Activated CD4-positive, alpha-beta memory T cell treated with anti-CD3 and anti-CD28 coated beads for 36 hours (primary cell): ENCODE measurements at places on chromosomes 12 and 14. TPM values are rescaled to one million over a fixed set of nuclear protein-coding genes. Genes with fewer than 3 reads are reported as not detected.
A peak's percentile ranks its signal among the peaks of the same experiment; 100 is the strongest.

The ADCY4 gene
- total RNA-seq = 1.6 TPM

DNA sequence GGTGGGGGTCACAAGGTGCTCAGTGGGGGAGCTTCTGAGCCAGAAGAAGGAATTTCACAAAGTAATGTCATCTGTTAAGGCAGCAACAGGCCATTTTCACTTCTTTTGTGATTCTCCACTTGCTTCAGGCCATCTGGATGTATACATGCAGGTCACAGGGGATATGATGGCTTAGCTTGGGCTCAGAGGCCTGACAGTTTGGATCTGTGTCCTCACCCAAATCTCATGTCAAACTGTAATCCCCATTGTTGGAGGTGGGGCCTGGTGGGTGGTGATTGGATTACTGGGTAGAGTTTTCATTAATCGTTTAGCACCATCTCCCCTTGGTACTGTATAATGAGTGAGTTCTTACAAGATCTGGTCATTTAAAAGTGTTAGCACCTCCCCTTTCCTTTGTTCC, 36.4 kb downstream of the TESPA1 start:
- peak overlapping the region; percentile 24 for H3K27ac ChIP-seq
- DNase-seq = no peak
- no peaks in the 10 kb centered on the region for H3K27me3 ChIP-seq
- H3K36me3 ChIP-seq = peaks cover 41% of the 10 kb centered on the region
- peaks cover 28% of the 10 kb centered on the region for H3K4me1 ChIP-seq
- H3K4me3 ChIP-seq = no peak overlapping the region

GRCh38 chr14:31678421-31679249, 117.4 kb downstream of the NUBPL start:
- no peak for DNase-seq
- H3K36me3 ChIP-seq = peaks cover 35% of the 10 kb centered on the region
- H3K27ac ChIP-seq = no peak overlapping the region
- H3K4me3 ChIP-seq = no peak overlapping the region
- H3K27me3 ChIP-seq = no peaks in the 10 kb centered on the region
- H3K4me1 ChIP-seq = no peaks in the 10 kb centered on the region

DNA sequence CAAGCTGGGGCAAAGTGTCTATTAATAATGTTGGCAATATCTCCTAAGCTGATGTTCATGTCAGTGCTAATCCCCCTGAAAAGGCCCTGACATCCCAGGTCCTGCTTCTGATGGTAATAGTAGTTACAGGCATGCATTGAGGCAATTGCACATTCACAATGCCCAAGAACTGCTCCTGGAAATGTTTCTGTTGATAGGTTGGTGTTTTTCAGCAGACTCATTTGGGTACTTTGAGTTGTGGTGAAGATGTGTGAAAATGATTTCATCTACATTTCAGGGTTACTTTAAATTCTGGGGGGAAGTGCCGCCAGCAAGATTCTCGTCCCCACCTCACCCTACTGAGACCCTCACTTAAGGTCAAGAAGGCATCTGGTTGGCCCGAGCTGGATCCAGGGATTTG, 92.9 kb downstream of the BBS10 start:
- no peak for DNase-seq
- H3K4me1 ChIP-seq = no peaks in the 10 kb centered on the region
- H3K27me3 ChIP-seq = peaks cover 6% of the 10 kb centered on the region
- no peak overlapping the region for H3K27ac ChIP-seq
- H3K36me3 ChIP-seq = no peaks in the 10 kb centered on the region

- no peaks in the 10 kb centered on the region for H3K4me1 ChIP-seq
- no peak for DNase-seq
- H3K27me3 ChIP-seq = peaks cover 22% of the 10 kb centered on the region
- H3K4me3 ChIP-seq = no peak overlapping the region
- H3K36me3 ChIP-seq = no peaks in the 10 kb centered on the region
- no peak overlapping the region for H3K27ac ChIP-seq
Observed at GRCh38 chr12:131061041-131061806, 107.5 kb downstream of the ADGRD1 start.

DNA sequence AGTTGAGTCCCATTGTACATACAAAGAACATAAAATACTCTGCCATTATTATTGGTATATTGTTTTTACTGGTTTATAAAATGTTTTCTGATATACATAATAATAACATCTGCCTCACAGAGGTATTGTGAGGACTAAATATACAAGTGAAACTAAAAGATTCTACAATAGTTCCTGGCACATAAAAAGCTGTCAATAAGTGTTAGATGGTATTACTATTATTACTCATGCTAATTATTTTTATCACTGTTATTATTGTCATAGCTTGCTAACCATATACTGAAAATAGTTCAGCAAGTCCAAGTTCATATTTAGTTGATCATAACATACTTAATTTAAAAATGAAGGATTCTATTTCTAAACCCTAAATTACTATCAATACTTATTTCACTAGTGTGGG, 34.4 kb downstream of the BTG1 start:
- no peaks in the 10 kb centered on the region for H3K27me3 ChIP-seq
- H3K27ac ChIP-seq = peak overlapping the region; percentile 10
- H3K36me3 ChIP-seq = peaks cover 2% of the 10 kb centered on the region
- H3K4me1 ChIP-seq = peaks cover 67% of the 10 kb centered on the region

The SIX6 gene
- total RNA-seq = not detected

DNA sequence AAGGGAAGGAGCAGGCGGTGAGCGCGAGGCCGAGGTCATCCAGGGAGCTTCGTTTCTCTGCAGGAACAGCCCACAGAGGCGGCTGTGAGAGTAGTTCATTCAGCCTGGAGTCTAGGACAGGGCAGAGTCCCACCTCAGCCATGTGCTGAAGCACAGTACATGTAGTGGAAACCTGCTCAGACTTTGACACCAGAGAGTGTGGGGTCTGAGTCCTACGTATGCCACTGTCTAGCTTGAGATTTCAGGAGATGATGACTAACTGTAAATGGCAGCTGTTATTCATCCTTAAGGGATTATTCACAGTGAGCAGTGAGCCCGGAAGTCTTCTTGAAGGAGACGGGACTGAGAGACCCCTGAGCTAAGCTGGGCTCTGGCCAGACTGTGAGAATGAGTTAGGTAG, 938 bp upstream of the SLC6A13 start:
- no peak overlapping the region for H3K4me3 ChIP-seq
- DNase-seq = no peak
- no peaks in the 10 kb centered on the region for H3K36me3 ChIP-seq
- no peak overlapping the region for H3K27ac ChIP-seq
- H3K4me1 ChIP-seq = no peaks in the 10 kb centered on the region

DNA sequence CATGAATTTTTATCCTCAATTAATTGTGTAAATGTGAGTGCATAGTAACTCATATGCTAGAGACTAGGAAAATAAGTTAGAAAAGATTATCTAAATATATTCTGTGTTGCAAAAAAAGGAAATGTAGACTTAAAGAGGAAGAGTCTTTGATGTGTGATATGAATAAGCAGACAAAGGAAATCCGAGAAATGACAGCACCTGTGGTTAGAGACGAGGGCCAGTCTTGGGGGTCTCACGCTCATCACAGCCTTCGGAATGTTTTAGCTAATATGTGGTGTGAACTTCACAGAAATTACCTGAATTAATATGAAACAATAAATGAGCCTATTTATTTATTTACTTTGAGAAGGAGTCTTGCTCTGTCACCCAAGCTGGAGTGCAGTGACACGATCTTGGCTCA, 11.6 kb downstream of the ATP6V0A2 start:
- DNase-seq = no peak
- H3K4me3 ChIP-seq = no peak overlapping the region
- peaks cover 47% of the 10 kb centered on the region for H3K36me3 ChIP-seq
- no peaks in the 10 kb centered on the region for H3K27me3 ChIP-seq
- no peak overlapping the region for H3K27ac ChIP-seq

DNA sequence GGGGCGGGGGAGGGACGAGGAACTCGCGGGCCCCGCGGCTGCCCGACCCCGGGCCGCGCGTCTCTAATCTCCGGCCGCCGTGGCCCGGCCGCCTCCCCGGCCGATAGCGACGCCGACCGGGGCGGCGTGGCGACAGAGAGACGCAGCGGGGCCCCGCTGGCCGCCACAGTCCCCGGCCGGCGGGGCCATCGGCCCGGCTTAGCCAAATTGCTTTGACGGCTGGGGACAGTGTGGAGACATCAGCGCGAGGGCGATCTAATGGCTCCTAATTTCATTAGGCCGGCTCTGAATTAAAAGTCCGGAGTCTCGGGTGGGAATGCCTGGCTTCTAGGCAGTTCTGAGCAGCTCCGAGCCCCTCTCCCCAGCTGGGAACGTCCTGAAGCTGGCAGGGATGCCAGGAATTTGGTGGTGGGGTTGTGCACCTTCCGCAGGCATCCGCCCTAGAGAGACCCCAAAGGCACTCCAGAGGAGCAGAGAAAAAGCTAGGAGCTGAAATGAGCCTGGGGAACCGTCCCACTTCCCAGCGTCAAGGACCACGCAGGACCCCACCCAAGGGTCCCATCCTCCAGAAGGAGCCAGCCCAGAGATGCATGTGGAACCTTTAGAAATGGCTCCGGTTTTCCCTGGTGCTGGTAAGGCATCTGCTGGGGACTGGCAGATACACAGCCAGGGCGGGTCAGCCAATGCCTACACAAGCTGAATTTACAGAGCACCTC, 9.6 kb downstream of the TBX5 start:
- peaks cover 75% of the 10 kb centered on the region for H3K27me3 ChIP-seq
- no peaks in the 10 kb centered on the region for H3K4me1 ChIP-seq
- DNase-seq = no peak
- H3K27ac ChIP-seq = no peak overlapping the region

The SELPLG gene
- 60.1 TPM for total RNA-seq

DNA sequence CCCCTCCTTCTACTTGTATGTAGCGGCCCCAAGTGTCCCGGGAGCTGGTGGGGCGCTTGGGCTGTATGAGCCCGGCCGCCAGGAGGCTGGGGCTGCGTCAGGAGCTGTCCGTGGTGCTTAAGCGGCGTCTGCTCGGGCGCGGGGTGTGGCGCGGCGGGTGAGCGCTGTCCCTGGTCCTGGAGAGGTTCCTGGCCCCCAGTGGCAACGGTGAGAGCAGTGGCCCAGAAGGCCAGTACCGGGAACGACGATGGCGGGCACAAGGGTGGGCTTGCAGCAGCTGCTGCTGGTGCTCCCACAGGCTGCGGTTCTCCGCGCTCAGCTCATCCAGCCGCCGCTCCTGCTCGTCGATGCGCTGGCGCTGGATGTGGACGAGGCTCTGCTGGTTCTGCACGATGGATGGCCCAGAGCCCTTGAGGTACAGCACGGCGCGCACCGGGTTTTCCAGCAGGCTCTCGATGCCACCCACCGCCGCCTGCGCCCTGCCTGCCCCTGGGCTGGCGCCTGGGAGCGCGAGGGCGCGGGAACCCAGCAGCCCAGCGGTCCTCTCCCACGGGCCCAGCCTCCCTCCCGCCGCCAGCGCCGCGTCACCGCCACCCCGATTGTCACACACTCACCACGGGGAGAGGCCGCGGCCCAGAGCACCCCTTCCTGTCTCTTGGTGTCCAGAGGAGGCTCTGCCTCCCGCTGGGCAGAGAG, 41.9 kb upstream of the FKBP4 start:
- H3K27ac ChIP-seq = no peak overlapping the region
- no peak overlapping the region for H3K4me3 ChIP-seq
- DNase-seq = peak; percentile 83
- H3K27me3 ChIP-seq = peaks cover 27% of the 10 kb centered on the region
- H3K36me3 ChIP-seq = no peaks in the 10 kb centered on the region
- no peaks in the 10 kb centered on the region for H3K4me1 ChIP-seq

GRCh38 chr12:96503976-96504375, 14.6 kb downstream of the CFAP54 start:
- peaks cover 39% of the 10 kb centered on the region for H3K4me1 ChIP-seq
- DNase-seq = no peak
